ENCODE measurements at places on chromosomes 7 and 10. TPM values are rescaled to one million over a fixed set of nuclear protein-coding genes. Genes with fewer than 3 reads are reported as not detected.

- no peak for DNase-seq
Measured at GRCh38 chr7:55587687-55588378, 15.5 kb upstream of the VOPP1 start.

DNA sequence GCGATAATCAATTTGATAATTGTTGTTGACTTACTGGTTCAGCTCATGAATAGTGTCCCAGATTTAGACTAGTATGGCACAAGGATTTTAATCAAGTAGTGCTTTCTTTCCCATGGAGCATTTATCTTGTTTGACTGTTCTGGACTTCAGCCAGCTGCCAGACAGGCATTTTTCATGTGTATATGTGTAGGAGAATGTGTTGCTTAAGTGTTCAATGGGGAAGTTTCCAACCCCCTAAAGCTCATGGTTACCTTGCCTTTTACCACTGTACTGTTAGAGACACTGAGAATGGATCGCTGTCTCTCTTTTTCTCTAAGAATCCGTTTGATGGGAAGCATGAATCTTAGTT lies 103.9 kb downstream of the LRRC4 start:
- DNase-seq, result no peak

ZNF438 gene
- 13.2 TPM for total RNA-seq

- no peak for DNase-seq
Measured at GRCh38 chr10:29616542-29616941, 18.2 kb downstream of the SVIL start.

ZNF467 gene
- total RNA-seq, result 5.2 TPM

DNA sequence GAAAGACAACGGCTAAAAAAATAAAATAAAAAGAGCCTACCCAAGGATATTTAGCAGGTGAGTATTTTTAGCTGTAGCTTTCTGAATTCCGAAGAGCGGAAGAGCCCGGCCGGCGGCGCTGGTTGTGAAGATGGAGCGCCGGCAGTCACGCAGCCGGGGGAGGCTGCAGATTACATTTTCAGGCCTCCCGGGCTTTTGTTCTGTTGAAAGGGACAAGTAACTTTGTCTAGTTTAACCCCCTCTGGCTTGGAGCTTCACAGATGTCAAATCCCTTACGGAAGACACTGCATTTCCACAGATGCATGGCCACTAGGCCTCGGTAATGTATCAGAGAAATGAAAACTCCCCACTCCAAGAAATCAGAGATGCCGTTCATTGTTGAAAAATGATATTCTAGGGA lies 497.6 kb upstream of the MKI67 start:
- DNase-seq, result no peak

DNA sequence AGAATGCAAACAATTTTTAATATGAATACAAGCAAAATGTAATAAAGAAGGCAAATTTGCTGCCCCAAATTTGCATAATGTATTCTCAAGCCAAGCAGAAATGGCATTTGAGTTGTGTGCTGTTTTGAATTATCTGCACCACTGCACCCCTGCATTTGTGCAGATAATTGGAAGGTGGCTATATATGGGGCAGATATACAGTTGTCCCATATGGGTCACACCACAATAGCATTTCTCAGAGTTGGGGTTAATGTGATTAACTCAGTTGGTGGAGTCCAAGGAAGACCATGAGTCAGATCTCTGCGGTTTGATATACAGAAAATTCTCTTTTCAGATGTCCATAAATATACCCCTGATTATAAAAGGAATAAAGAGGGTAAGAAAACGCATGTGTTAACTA lies 68.9 kb upstream of the EXOC4 start:
- no peak for DNase-seq

DNA sequence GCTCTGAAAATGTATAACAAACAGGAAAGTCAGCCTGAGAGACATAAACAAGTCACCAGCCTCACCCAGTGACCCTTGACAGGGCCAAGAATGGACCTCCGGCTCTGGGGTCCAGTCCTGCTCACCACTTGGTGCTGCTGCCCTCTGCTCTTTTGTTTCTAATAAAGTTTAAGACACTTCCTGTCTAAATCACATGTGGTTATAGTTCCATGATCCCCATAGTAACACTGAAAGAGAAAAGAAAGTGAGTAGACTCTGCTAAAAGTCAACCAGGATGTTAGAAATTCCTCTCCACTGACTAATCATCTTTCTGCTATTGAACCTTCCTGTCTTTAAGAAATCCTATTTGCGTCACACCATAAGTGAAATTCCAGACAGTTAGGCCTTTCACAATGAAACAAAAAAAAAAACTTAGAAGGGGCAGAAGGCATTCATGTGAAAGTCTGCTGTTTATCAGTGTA lies 179.2 kb upstream of the BET1 start:
- DNase-seq, result no peak

GPC2 gene
- total RNA-seq, result 0.25 TPM

CPA4 gene
- not detected for total RNA-seq

GOLGA7B gene
- total RNA-seq, result 0.60 TPM

DNA sequence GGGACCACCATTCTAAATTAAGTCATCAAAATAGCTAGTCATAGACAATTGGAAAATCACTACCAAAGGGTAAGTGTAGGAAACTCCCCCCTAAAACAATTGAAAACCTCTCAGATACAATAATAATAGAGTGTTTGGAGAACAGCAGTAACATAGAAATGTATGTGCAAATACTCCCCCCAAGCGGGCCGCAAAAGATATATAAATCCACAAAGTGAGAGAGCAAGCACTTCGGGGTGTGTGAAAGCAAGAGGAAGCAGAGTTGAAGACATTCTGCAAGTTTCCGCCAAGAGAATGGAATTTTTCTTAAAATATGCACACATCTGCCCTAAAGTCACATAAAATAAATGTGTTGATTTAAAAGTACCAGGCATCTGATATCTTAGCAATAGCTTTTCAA lies 33.3 kb downstream of the CHCHD3 start:
- DNase-seq, result no peak

DNA sequence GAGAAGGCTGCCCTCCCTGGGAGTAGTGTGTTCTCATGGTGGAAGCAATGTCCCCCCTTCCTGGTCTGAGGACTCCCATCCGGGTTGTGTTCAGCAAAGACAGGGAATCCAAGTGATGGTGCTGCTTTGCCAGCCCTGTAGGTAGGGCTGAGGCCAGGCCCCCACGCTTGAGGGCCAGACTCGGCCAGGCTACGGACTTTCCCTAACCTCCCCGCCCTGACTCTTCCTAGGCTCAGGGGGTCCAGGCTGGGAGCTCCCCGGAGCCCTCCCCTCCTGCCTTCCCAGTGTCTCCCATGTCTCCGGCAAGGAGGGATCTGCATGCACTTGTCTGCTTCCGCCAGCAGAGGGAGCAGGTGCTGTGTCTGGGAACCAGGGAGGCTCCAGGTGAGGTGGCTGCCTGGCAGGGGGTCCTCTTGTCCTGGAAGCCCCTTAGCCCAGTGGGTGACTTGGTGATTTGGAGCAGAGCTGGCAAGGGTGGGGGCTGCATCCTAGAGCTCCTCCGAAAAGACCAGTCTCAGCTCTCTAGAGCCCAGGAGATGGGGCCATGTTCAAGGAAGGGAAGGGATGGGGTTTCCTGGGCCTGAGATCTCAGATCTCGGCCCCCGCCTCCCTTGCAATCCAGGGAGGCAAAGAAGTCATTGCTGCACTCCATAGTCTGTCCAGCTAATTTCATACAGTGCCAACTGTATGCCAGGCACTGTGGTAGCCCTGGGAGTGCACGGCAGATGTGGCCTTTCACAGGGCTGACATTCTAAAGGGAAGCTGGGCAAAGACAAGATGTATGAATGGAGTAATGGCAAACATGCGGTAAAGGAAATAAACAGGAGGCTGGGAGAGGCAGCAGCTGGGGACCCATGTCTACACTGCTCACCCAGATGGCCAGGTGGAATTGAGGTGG lies 20.3 kb upstream of the SFRP5 start:
- peak; percentile 48 for DNase-seq

DNA sequence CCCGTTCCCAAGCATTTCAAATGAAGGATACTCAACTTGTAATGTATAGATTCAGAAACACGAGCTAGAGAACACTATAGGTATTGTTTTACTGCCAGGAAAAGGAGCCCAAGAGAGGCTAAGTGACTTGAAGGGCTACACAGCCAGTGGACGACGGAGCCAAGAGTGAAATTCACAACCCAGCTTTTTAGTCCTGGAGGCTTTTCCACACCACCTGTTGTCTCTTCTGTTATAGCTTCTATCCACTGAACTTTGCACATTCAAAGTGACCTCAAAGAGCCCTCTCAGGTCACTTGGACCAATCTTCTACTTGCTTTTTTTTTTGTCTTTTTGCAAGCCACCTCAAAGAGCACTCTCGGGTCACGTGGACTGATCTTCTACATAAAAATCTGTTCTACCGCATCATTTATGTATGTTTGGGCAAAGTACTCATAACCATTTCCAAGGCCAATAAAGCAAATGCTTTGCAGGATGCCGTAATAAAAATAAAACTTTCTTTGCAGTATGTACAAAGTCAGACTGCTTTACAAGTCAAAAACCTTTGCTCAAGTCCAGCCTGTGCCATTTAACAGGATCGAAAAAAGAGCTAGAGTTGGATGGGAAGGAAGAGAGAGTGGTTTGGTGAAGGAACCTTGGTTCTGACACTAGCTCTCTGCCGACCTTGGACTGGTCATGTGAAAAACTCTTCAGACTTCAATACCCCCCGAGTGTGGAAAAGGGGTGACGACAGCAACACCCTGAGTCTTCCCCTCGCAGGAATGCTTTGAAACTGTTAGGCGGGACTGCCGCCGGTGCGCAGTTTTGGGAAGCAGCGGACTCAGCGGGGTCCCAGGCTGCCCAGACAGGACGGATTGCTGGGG lies 821 bp downstream of the SLC35B4 start:
- no peak for DNase-seq

DNA sequence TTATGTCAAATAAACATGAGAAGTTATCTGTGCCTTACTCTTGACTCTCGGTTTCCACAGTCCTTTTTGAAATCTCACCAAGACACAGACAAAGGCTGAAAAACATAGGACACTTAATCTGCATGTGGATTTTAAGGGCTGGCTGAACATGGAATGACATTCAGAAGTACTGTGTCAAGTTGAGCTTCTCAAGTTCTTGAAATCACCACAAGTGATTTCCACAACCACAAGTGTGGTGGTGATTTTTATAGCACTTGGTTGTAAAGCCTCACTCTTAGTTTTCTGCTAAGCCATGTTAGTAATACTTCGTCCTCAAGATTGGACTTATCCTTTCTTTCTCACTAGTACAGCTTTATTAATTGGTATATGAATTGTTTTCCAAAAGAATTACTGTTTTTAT lies 29.6 kb downstream of the FOXP2 start:
- no peak for DNase-seq

- DNase-seq, result no peak
Measured at GRCh38 chr7:25964483-25964991, 187.5 kb upstream of the NFE2L3 start.

TAS2R38 gene
- total RNA-seq, result not detected

DNA sequence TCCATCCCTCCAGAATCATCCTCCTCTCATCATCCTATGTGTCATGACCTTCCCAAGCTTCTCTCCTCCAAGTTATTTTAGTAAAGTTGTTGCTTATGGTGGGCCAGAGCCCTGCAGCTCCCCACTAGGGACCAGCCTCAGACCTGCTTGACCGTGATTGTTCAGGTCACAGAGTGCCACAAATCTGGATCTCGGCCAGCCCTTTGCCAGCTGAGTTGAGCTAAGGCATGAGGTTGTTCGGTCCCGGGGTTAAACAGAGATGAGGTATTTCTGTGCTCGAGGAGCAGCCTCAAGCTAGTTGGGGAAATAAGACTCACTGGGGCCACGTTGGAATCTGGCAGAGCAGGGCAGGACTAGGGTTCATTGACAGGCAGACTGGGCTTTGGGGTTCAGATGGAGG lies 66.3 kb upstream of the PPIF start:
- no peak for DNase-seq

BTBD16 gene
- total RNA-seq, result not detected

- no peak for DNase-seq
Measured at GRCh38 chr7:91089382-91089963, 174.8 kb upstream of the FZD1 start.

DNA sequence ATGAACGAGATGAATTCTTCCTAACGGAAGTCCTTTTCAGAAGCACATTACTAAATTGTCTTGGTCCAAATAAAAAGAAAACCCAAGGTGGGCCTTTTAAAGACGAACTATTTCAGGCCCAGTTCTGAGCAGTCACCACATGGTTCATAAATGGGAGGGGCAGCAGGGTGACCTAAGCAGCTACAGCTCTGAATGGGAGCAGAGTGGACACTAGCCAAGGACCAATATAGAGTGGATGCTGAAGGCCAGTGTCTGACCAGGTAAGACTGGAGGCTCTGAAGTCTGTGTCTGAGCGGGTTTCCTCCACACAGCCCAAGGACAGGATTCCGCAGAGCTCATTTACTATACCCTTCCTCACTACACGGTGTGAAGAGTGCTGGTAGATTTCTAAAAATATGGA lies 159.1 kb downstream of the TMEM26 start:
- no peak for DNase-seq

SLC39A12 gene
- total RNA-seq, result not detected

CSTF2T gene
- 21.7 TPM for total RNA-seq

- no peak for DNase-seq
Measured at GRCh38 chr7:69213878-69214277, 384.4 kb upstream of the AUTS2 start.

- no peak for DNase-seq
Measured at GRCh38 chr7:91164506-91164905, 99.7 kb upstream of the FZD1 start.

KCNIP2 gene
- 29.2 TPM for total RNA-seq

Measured in left ventricle myocardium inferior (tissue), 1 donor.